ENCODE measurements at places on chromosomes 13 and 19.

DNA sequence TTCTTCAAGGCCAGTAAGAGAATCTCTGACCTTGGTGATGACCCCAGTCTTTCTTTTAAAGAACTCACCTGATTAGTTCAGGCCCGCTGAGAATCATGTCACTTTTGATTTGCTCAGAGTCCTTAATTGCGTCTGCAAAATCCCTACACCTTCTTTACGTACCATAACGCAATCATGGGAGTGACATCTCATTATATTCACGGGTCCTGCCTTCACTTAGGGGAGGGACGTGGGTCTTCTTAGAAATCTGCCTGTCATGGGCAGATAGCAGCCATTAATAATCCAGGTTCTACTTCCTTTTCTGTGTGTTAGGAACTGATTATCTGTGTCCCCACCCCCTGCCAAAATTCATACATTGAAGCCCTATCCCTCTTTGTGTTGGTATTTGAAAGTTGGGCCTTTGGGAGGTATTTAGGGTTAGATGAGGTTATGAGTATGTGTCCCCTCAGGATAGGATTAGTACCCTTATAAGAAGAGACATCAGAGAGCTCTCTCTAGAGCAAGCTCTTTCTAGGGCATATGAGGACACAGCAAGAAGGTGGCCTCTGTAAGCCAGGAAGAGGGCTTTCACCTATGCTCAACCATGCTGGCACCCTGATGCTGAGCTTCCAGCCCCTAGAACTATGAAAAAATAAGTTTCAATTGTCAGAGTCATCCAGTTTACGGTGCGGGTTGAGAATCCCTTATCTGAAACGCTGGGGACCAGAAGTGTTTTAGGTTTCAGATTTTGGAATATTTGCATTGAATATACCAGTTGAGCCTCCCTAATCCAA lies 9.9 kb downstream of the TPP2 start:
- DNase-seq = no peak

GRCh38 chr19:17183858-17184321 lies 31.3 kb upstream of the USE1 start:
- no peak for DNase-seq

- DNase-seq = no peak
Measured at GRCh38 chr13:59842507-59842906, 321.2 kb downstream of the DIAPH3 start.

DNA sequence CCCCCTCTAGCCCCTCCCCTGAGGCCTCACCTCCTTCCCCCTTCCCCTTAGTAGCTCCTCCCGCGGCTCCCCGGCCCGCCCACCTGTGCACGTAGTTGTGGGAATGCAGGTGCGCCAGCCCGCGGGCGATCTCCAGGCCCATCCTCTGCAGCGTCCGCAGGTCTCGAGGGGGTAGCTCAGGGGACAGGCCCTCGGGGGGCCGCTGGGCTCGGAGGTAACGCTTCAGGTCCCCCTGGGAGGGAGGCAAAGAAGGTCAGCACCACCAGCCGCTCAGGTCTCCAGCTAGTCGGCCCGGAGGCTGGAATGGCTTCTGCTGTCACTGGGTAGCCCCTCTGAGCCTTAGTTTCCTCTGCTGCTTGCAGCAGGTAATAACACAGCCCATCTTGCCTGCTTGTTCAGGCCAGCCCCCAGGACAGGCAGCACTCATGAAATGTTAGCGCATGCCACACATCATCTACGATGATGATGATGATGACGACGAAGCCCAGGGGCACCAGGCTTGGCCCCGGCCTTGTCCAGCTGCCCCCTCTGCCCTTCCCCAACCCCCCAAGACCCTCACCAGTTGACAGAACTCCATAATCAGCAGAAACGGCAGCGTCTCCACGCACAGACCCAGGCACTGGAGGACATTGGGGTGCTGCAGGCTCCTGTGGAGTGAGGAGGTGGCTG lies 9.2 kb downstream of the LMTK3 start:
- no peak for DNase-seq

- peak; percentile 17 for DNase-seq
Measured at GRCh38 chr13:42836930-42837690, 55.7 kb downstream of the FAM216B start.

DNA sequence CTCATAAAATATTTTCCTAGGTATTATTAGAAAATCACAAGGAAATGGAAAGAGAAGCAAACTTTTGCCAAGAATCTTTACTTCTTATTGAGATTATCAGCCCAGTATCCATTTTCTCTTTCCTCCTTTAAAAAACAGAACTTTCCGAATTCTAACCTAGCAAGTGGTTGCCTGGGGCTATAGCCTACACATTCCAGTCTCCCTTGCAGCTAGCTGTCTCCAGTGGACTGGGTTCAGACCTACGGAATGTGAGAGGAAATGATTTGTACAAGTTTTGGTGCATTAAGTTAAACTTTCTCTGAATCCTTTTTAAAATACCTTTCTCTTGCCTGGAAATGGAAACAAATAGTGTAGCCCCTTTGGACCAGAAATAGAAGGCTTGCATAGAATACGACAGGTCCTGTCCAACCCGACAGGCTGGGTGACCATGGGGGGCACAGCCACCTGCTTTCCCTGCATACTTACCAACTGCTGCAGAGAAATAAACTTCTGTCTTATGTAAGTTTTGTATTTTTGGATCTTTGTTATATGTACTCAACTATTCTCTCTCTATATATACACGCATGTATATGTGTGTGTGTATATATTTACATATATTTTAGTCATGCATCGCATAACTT lies 185.9 kb downstream of the NALCN start:
- no peak for DNase-seq

- peak; percentile 32 for DNase-seq
Measured at GRCh38 chr13:70107498-70108281, at the start of gene ATXN8OS. Gene ATXN8OS, plus strand, starts transcription at chr13:70107826.

DNA sequence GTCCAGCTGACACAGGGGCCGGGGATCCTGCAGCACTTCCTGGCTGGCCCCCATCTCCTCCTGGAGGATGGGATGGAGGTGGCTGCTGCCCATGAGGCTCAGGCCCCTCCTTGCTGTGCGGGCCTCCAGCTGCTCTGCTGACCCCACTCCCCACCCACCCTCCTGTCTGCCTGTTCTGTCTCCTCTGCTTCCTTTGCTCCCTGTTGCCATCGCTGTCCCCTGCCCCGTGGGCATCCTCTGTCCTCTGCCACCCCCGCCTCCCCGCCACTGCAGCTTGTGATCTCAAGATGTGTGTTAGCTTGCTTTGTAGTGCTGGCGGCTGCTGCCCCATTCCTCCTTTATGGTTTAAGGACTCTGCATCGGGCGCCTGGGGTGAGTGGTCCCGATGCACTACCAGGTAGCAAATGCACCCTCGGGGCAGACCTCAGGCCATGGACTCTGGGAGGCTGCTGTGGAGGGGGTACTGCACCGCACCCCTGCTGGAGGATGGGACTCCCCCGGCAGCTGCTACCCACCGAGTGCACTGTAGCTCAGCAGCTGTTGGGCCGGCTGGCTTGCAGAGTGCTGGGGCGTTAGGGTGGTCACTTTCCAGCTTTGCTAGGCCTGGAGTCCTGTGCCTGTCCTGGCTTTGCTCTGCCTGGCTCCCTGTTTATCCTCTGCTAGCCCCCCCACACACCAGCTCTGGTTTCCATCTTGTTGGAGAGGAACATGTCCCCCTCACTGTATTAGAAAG lies 15.8 kb upstream of the C19orf33 start:
- no peak for DNase-seq

- DNase-seq = no peak
Measured at GRCh38 chr13:83333614-83334388, 548.5 kb downstream of the SLITRK1 start.

- DNase-seq = peak; percentile 4
Measured at GRCh38 chr13:33846303-33847062, 28.5 kb downstream of the RFC3 start.

- no peak for DNase-seq
Measured at GRCh38 chr19:2412449-2412848, 14.9 kb downstream of the TIMM13 start.

GRCh38 chr19:49106648-49107135 lies 7.5 kb upstream of the LIN7B start:
- peak; percentile 81 for DNase-seq

GRCh38 chr19:42024622-42025111 lies 30.6 kb upstream of the ATP1A3 start:
- peak; percentile 33 for DNase-seq

DNA sequence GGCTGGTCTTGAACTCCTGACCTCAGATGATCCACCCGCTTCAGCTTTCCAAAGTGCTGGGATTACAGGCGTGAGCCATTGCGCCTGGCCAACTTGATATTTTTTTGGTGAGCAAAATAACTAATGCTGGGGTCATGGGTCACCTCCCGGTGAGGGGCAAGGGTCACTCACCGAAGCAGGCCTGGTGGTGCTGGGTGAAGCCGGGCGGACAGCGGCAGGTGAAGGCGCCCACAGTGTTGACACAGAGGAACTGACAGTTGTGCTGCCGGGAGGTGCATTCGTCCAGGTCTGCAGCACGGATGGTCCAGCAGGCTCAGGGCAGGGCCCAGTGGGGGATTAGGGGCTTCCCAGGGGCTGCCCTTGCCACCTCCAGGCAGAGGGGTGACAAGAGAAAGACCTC lies 28.3 kb downstream of the CCL25 start:
- no peak for DNase-seq

Measured in ELF-1 (cell line).